ENCODE measurements at places on chromosomes 5 and 9. TPM values are rescaled to one million over a fixed set of nuclear protein-coding genes. Genes with fewer than 3 reads are reported as not detected.

DNA sequence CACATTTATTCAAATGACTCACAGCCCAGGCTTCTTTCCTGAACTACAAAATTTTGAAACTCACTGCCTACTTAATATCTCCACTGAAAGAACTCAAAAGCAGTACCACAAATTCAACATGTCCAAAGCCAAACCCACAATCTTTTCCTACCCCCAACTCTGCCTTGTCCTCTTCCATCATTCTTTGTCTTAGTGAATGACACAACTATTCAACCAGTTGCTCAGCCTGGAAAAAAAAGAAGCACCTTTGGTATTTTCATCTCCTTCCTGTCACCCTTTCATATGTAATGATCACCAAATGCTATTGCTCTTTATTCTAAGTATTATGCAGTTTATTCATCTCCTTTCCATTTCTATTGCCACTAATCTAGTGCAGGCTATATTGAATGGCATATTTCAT lies 216.3 kb downstream of the TMEM232 start:
- no peaks in the 10 kb centered on the region for H3K4me1 ChIP-seq
- no peak for DNase-seq
- no peak overlapping the region for H3K4me3 ChIP-seq
- H3K36me3 ChIP-seq, result no peaks in the 10 kb centered on the region
- no peak overlapping the region for H3K27ac ChIP-seq

GRCh38 chr5:150254774-150255173 lies 34.8 kb downstream of the CAMK2A start:
- DNase-seq, result no peak
- no peaks in the 10 kb centered on the region for H3K4me1 ChIP-seq
- no peak overlapping the region for H3K4me3 ChIP-seq
- no peaks in the 10 kb centered on the region for H3K27me3 ChIP-seq

Gene FOXD4L4
- total RNA-seq, result 0.21 TPM

Gene SPATA31A3
- not detected for total RNA-seq

DNA sequence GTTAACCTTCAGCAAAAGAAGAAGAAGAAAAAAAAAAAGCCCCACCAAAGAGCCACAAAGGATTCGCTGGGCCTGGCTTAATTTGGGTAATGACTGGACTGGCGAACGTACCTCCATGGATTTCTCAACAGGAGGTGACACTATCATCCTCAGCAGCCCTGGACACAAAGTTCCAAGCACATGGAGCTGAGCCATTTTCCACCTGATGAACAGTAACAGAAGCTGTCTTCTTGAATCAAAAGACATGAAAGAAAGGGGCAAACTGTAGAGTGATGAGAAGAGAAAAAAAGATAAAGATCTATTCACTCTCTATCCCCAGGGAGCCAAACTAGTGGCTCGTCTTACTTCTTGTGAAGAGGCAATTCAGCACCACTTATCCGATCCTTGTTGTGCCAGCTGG lies 150.2 kb upstream of the TRPM3 start:
- no peaks in the 10 kb centered on the region for H3K36me3 ChIP-seq
- no peak overlapping the region for H3K27ac ChIP-seq
- no peak for DNase-seq

Gene NR4A3
- total RNA-seq, result 2.3 TPM

DNA sequence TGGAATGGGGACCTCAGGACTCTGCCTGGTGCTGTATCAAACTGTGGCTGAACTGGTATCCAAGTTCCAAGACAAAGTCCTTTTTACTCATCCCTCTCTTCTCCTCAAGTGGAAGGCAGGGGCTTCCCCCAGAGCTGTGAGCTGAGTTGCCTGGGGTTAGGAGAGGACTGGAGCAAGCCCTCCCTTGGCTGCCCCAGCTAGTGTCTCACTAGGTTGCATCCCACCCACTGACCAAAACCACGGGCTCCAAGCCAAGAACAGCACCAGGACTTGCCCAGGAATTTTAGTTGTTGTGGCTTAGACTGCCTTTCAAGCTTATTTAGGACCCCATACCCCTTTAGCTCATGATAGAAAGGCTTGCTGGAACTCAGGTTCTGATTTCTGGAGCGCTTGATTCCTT lies 158.7 kb upstream of the TNC start:
- H3K27me3 ChIP-seq, result no peaks in the 10 kb centered on the region
- no peaks in the 10 kb centered on the region for H3K36me3 ChIP-seq
- no peaks in the 10 kb centered on the region for H3K4me1 ChIP-seq
- no peak overlapping the region for H3K4me3 ChIP-seq
- H3K27ac ChIP-seq, result no peak overlapping the region
- DNase-seq, result no peak

Gene LIFR
- total RNA-seq, result 345 TPM

DNA sequence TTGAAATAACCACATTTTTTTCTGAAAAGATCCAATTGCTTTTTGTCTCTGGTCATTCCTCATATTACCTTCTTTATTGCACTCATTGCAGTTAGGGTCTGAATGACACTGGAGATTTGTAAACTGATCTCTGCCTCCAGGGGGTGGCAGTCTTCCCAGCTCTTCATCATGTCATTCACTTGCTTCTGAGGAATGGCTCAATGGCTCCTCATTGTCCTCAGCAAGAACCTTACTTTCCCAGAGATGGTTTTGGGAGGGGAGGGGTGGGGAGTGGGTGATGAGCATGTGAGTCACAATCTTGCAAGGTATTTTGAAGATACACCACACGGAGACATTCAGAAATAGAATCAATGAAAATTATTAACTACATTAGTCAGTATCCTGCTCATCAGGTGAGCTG lies 159.8 kb upstream of the GAS1 start:
- H3K4me3 ChIP-seq, result no peak overlapping the region
- no peak overlapping the region for H3K27ac ChIP-seq
- no peak for DNase-seq
- H3K27me3 ChIP-seq, result no peaks in the 10 kb centered on the region
- peaks cover 4% of the 10 kb centered on the region for H3K4me1 ChIP-seq
- no peaks in the 10 kb centered on the region for H3K36me3 ChIP-seq

DNA sequence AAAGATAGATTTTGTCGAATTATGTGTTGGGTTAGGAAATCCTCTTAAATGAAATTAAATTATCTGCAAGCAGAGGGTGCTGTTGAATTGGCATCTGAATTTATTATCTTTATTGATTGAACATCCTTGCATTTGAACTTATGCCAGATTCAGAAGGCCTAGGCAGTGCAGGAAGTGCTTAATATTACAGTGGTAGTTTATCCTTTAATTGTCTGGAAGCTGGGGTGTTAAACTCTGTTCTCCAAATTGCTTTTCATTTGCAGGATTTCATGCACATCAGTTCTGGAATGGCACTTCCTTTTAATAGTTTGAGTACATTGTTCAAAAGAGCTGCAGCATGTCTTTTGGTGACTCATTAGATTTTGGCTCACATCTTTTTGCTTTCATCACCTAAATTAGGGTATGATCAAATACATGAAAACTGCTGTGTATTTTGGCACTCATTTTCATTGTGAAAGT lies 186.3 kb downstream of the KDM4C start:
- no peak overlapping the region for H3K4me3 ChIP-seq
- no peaks in the 10 kb centered on the region for H3K27me3 ChIP-seq
- no peak overlapping the region for H3K27ac ChIP-seq
- H3K4me1 ChIP-seq, result peaks cover 21% of the 10 kb centered on the region
- peak; percentile 38 for DNase-seq

Gene SPATA31E1
- total RNA-seq, result not detected

All from lung (tissue), 17 donors.